ENCODE measurements at places on chromosomes 6 and 20.

DNA sequence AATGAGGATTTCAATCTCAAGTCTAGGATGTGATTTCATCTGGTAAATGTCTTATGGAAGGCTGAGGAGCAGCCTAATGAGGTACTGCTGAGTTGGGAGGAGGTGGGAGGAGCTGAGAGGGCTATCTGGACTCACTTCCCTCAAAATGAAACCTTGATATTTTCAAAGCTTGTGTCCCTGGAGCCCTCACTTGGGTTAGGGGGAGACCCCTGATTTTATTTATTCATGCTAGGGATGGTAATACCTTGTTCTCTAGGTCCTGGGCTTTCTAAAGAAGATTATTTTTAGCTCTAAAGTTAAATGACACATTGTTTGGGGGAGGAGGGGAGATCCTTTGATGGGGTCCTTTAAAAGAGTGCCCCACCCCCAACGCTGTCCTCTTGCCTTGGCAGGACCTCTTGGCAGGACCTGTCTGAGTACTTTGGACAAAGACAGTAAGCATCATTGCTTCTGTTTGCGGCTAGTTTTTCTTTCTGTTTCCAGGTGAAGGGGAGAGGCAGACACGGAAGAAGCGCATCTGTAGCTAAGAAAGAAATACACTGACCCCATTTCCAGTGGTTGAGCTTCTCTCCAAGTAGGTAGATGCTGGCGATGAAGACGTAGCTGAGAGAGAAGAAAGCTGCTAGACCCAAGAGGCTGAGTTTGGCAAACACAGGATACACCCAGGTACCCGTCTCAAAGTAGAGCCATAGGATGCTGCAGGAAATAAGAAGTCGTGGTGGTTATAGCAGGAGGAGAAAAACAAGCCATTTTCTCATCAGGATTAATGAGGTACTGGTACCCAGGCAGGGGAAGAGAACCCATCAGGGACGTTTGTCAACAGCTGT, 55.6 kb downstream of the ADTRP start:
- DNase-seq = no peak

DNA sequence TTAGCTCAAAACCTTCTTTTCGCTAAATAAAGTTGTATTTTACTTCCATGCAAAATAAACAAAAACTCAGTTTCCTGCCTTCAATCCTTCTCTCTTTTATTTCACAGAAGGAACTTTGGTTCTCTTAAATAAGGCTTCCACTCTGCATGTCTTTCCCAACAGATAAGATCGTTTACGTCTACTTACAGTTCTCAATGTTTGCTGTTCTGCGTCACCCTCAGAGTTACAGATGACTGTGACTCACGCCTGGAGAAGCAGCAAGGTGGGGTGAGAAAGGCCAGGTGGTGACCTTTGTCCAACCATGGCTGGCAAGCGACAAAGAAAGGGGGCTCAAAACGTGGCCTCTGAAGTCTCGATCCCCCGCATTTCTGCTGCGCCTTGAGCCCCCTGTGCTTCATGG, 51.4 kb upstream of the RPS6KA2 start:
- no peak for DNase-seq

DNA sequence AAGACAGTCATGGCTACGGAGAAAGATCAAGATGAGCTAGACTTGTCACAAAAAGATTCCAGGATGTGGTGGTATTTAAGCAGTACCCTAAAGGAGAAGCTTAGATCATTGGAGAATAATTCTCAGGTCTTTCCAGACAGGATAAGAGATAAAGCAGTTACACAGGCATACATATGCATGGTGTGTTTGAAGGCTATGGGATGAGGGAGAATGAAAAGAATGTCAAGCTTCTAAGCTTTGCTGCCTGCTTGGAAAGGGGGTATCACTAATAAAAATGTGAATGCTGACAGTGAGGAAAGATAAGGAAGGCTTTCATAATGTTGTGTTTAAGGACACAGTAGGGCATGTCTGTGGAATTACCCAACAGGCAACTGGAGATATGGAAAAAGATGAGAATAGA, 28.1 kb downstream of the RWDD2A start:
- no peak for DNase-seq

GRCh38 chr6:85580118-85580877, 13.4 kb downstream of the SNX14 start:
- DNase-seq = no peak

DNA sequence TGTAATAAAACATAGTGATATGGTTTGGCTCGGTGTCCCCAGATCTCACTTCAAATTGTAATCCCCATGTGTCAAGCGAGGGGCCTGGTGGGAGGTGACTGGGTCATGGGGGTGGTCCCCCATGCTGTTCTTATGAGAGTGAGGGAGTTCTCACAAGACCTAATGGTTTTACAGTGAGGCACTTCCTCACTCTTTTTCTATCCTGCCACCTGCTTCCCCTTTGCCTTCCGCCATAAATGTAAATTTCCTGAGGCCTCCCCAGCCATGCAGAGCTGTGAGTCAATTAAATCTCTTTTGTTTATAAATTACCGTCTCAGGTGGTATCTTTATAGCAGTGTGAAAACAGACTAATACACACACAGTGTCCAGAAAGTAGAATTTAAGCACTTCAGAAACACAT, 78.5 kb downstream of the REPS1 start:
- DNase-seq = no peak

DNA sequence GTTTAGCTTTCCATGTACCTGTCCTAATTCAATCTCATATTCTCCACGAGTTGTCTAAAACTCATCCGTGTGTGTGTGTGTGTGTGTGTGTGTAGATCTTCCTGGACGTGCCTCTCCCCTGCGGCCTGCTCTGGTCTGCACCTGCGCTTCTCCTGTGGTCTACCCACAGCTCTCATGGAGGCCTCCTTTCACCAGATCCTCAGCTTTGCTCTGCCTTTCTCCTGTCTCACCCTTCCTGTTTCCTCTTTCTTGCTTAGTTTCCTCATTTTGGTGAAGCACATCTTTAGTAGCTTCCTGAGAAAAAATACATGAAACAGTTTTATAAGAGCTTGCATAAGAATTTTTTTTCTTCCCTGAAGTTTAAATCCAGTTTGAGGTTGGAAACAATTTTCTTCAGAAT, 18.1 kb downstream of the SLX4IP start:
- no peak for DNase-seq

GRCh38 chr20:53040693-53041589, 68.8 kb downstream of the TSHZ2 start:
- no peak for DNase-seq

GRCh38 chr20:671252-672030, 4.2 kb downstream of the SCRT2 start:
- DNase-seq = no peak

GRCh38 chr20:37574199-37574890, 46.7 kb upstream of the BLCAP start:
- DNase-seq = no peak

DNA sequence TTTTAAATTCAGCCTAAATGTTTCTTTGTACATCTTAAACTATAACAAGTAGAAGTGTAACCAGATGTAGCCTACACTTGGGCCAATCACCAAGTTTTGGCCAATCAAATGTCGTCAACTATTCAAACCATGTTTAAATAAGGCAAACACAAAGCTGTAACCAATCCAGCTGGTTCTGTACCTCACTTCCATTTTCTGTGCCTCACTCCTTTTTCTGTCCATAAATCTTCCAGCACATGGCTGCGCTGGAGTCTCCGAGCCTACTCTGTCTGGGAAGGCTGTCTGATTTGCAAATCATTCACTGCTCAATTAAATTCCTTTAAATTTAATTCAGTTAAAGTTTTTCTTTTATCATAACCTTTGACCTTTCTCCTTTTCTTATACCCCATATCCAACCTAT, 7.7 kb upstream of the AHI1 start:
- no peak for DNase-seq

- DNase-seq = no peak
These were observed 80.5 kb upstream of the SGK1 start for GRCh38 chr6:134398453-134398852.

- DNase-seq = no peak
These were observed 580.5 kb upstream of the MARCKS start for GRCh38 chr6:113276601-113277000.

DNA sequence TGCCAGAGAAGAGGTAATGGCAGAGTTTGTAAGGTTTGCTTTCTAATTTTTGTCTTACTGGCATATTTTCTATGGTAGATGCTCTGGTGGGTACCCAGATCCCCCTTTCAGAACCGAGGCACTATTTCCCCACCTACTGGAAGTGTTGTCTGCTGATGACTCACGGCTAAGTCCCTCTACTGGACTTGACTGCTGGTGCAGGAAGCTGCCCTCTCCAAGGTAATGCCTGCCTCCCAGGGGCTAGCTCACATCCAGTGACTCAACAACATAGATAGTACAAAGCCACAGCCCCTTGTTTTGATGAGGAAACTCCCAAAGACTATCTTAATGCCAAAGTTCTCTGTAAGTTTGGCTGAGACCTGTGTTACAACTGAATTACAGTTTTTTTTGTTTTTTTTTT, 285.4 kb upstream of the FLRT3 start:
- DNase-seq = no peak

- no peak for DNase-seq
These were observed 135.6 kb upstream of the RUNX2 start for GRCh38 chr6:45192556-45192955.

- no peak for DNase-seq
These were observed 1.1 kb upstream of the FAXC start for GRCh38 chr6:99350573-99350972.

GRCh38 chr20:33993576-33994221, at the start of gene RALY:
Gene RALY (plus strand): TSS chr20:33993911. CDS start chr20:34072075, 78,164 bp downstream.
- no peak for DNase-seq

DNA sequence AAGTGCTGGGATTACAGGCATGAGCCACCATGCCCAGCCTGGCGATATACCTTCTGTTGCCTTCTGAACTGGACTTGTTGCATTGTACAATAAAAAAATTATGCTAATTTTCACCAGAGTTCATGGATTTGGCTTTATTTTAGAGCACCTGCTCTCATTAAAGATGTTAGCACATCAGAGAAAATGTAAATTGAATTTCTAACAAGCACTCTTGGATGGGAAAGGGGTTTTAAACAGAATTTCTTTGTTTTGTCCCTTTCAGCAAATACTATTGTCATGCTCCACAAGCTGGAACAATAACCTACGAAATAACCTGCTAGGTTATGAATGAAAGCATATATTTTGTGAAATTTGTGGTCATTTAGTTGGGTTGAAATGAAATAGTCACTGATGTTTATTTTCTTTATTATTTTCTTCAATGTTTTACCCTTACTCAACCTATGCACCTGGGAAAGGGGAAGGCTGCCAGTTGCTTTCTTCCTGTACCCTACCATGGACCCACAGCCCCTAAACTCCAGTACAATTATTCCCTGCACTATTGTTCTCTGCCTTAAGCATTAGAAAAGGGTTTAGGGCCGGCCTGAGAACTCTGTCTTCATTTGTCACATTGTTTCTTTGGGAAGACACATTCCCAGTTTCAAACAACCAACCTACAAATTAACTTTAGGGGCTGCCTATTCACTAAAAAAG, 22.2 kb downstream of the ZDHHC14 start:
- no peak for DNase-seq

DNA sequence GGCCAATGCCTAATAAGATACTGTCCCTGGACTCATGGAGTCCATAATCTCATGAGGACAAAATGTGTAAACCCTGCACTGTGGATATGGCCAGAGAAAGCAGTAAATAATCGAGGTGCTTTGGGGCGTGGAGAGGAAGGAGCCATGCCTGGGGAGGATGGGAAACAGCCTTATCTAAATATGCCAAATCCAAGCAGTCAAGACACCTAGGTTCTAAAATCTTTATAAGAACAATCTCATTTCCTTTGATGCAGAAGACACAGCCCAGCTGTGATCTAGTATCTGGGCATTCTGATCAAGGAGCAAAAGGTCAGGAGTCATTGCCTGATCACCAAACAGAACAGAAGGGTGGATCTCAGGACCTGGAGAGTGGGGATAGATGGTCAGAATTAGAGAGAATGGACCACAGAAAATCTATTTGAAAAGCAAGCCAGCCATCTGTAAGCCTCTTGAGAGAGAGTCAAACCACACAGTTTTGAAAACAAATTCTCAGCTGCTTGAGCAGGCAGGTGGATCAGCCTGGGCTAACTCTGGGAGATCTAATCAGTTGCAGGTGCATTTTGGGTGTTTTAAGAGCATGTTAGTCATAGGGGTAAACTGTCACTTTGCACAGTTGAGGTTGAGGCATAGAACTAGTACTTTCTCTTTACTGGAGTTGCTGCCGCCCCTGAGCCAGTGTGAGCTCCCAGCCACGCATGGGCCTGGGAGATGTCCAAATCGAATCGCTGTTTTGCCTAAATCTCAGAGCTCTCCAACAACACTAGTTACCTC, 130.8 kb upstream of the TNFAIP3 start:
- no peak for DNase-seq

GRCh38 chr6:158207422-158207788, 39.3 kb downstream of the GTF2H5 start:
- no peak for DNase-seq

DNA sequence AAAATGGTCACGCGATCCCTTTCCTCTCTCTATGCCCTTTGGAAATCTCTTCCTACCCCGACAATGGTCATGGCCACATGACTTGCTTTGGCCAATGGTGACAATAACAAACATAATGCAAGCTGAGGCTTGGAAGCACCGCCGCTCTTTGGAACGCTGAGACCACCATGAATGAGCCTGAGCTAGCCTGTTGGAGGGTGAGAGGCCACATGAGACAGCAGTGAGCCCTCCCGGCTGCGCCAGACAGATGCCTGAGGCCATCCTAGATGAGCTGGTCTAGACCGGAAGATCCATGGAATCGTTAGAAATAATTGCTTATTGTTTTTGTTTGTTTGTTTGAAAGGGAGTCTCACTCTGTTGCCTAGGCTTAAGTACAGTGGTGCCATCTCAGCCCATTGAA, 64.2 kb downstream of the STK35 start:
- DNase-seq = no peak

DNA sequence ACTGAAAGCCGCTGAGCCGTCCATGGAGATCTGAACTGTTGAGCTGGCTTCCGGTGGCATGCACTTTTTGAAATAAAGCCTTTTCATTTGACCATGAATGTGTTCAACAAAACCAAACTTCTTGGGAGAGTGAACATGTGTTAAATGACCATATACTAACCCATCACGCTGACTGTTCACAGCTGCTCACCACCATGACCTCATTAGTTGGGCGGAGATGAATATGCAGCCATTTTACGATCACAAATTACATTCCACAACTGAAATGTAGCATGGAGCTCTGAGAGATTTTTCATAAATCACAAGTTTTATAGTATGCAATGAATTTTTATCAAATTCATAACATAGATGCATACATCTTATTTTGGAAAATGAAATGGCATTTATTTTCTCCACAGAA, 4.2 kb downstream of the RAMACL start:
- no peak for DNase-seq

GRCh38 chr6:158737710-158738615, 81.2 kb downstream of the EZR start:
- no peak for DNase-seq

- DNase-seq = no peak
These were observed 41.7 kb downstream of the JPH2 start for GRCh38 chr20:44145131-44145775.

- no peak for DNase-seq
These were observed 12.2 kb downstream of the LAMA5 start for GRCh38 chr20:62354811-62355341.
